ENCODE measurements at places on chromosomes 11 and 22.

DNA sequence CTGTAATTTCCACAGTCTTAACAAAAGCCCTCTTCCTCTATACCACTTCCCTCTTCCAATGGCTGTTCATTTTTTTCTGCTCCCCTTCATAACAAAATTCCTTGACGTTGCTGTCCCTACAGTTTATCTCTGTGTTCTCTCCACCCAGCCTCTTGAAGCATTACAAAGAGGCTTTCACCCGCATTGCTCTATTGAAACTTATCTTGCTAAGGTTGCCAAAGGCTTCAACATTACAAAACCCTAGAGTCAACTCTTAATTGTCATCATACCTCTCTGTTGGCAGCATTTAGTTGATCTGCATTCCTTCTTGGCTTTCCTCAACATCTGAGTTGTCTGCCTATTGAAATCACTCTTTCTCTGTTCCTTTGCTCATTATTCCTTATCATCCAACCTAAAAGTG lies 1055.7 kb downstream of the JRKL start:
- no peak for DNase-seq

- DNase-seq, result no peak
Measured at GRCh38 chr22:24942301-24942700, 4.2 kb downstream of the LHFPL7 start.

DNA sequence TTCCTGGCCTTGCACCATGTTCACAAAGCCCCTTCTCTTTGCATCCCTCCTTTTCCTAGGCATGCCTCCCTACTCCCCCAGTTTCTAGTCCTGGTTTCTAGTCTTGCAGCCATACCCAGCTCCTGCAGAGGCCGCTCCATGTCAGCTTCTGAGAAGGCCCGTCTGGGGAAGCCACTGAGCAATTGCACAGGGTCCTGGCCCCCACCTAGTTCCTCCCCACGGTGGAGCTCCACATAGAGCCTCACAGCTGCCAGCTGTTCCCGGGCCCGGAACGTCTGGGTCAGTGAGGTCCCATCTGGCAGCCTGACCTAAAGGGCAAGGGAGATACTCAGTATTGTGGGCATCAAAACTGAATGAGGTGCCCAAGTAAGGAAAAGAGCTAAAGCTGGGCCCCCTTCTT lies 2.2 kb downstream of the UBXN1 start:
- no peak for DNase-seq

DNA sequence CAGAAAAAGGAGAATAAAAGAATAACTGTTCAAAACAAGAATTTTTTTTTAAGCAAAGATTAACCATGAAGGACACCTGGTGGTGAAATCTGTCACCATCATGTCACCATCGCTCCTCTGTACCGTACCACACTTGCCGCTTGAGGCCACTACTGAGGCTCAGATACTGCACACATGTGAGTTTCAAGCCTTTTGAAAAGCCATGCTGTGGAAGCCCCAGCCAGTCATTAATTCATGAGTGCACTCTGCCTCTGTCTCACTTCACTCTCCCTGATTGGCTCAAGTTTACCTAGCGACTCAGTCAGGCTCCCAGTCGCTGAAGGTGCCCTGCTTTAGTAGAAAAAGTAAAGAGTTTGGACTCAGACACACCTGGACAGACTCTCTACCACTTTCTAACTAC lies 6.6 kb upstream of the MS4A12 start:
- DNase-seq, result no peak

GRCh38 chr11:57436031-57436430 lies 9.1 kb upstream of the SLC43A3 start:
- DNase-seq, result no peak

DNA sequence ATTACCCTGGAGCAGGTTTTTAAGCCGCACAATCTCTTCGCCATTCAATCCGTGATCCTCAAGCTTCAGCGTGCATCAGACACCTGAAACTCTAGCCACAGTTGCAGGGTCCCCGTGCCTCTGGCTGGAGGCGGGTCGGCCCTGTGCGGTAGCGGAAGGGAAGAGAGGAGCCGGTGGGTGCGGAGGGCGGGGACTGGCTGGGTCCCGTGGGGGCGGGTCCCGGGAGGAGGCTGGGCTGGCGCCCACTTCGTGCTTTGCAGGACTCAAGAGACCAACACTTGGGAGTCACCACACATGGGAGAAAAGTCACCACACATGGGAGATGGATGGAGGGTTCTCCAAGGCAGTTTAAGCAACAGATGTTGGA lies 772 bp downstream of the C22orf15 start:
- peak; percentile 26 for DNase-seq

GRCh38 chr11:76657187-76658170 lies 13.1 kb downstream of the LRRC32 start:
- DNase-seq, result no peak

DNA sequence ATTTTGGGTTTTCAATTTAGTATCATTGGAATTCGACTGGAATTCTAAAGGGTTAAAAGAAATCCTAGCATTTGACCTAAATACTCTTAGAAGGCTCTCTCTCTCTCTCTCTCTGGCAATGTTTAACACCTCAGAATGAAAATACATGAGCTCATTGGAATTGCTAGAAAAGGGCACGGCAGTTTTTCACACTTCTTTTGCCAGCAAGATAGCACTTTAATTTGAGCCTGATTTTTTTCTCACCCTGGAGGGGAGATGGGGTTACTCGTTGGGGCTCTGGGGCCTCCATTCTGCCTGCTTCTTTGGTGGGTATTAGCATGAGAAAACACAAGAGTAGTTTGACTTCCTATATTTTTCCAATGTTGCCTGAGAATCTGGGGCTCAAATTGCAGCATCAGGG lies 22.8 kb upstream of the CLMP start:
- DNase-seq, result no peak

DNA sequence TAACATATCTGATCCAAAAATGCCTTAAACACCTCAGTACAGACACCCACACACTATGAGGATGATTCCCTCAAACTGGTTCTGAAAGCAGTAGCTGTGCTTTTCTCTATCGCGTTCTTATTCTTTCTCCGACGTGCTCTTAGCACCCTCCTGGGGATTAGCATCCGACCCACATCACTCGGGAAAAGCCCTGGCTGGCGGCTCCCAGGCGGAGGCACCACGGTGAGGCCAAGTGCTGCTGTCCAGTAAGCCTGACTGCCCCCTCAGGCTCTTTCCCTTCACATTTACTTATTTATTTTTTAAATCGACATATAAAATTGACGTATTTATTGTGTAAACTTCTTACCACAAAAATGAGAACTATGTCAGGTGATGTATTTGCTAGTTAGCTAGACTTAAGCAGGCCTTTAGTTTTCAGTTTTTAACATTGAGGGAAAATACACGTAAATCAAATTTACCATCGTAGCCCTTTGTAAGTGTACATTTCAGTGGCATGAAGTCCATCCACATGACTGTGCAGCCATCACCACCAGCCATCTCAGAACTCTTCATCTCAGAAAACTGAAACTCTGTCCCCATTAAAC lies 19.2 kb downstream of the TBX1 start:
- no peak for DNase-seq

DNA sequence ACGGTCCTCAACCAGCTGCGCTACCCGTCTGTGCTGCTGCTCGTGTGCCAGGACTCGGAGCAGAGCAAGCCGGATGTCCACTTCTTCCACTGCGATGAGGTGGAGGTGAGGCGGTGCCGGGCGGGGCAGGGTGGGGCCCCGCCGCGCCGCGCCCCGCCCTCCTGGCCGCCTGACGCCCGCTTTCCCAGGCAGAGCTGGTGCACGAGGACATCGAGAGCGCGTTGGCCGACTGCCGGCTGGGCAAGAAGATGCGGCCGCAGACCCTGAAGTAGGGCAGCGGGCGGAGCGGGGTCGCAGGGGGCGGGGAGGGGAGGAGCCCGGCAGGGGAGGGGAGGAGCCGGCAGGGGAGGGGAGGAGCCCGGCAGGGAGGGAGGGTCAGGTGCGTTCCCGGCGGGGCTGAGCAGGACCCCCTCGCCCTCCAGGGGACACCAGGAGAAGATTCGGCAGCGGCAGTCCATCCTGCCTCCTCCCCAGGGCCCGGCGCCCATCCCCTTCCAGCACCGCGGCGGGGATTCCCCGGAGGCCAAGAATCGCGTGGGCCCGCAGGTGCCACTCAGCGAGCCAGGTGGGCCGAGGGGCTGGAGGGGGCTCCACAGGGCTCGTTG lies 14.7 kb downstream of the EPS8L2 start:
- peak; percentile 17 for DNase-seq

GRCh38 chr11:126839496-126839895 lies 161.1 kb downstream of the KIRREL3 start:
- DNase-seq, result no peak

DNA sequence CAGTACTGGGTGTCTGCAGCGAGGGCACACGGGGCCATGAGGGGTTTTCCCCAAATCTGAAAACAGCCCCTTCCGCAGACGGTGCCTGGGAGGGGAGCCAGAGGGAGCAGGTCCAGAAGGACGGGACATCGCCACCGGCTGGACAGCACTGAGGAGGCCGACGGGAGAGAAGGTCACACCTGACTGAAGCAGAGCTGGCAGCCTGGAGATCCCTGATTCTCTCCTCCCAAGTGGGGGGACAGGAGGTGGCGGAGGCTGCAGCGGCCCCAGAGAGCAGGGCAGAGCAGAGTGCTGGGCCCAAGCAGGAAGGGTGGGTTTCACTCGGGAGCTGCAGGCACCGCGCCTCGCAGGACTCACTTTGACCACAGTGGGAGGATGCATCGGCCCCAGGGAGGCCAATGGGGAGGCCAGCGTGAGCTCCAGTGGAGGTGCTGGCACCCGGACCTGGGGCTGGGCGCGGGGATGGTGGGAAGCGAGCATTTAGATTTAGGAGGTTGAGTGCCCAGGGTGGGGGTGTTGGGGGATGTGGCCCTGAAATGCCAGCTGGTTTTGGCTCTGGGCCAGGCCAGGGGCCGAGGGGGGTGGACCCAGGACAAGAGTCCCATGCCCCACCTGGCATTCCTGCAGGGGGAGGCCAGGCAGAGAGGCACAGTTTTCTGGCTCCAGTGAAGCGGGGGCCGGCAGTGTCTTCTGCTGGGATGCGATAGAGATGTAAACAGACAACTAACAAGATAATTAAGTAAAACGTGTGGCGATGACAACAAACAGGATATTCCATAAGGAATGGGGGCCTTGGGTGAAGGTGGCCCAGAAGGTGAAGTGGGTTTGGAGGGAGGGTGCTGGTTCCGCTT lies 92.3 kb upstream of the FGF3 start:
- DNase-seq, result no peak

GRCh38 chr11:69644071-69644961 lies 3.4 kb downstream of the CCND1 start:
- DNase-seq, result no peak

DNA sequence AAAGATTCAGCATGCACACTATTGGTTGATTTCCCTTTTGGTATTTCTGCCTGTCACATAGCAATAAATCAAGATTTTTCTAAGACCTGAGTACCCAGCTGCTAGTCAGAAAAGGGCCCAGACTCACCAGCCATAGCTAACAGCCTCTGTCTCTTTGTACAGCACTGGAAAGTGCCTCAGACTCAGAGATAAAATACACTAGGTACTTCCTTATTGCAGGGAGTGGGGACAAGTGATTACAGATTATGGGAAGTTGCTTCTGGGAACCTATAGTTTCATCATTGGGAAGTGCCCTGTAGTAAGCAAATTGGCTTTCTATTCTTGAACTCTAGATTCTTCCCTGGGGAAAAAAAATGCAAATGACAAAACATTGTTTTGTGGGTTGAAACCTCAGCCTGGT lies at the start of gene CASP5:
Gene CASP5 (minus strand): TSS at position 166 of the 400 bp plus-strand sequence. CDS start 32 bp downstream, at position 134.
- DNase-seq, result no peak

GRCh38 chr22:37633089-37633624 lies 6.3 kb upstream of the SH3BP1 start:
- DNase-seq, result peak; percentile 41

DNA sequence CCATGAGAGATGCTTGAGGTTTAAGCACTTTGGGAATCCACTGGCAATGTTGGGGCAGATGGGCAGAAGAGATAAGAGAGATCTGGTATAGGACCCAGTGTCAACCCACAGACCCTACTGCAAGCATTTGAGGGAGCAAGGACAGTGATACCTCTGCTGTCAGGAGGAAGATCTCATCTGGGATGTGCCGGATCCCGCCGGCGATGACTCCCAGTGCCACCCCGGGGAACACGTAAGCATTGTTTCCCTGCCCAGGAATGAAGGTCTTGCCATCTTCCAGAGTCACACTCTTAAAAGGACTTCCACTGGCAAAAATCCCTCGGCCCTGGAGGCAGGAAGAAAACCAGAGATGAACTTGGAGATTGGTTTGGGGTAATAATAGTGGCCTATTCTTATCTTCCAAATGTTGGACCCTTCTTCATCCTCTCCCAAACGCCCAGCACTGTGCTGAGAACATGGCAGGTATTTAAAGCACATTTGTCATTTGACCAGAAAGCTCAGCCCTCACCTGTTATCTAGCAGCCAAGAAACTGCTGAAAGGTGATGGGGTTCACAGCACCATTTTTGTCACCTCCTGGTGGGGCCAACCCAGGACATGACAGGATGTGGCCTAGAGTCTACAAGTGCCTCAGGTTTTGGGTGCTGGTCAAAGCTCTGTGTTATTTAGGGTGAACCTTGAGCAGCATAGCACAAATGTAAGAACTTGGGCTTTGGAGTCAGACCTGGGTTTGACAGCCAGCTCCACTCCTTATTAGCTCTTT lies 71.7 kb downstream of the CCDC81 start:
- DNase-seq, result no peak

DNA sequence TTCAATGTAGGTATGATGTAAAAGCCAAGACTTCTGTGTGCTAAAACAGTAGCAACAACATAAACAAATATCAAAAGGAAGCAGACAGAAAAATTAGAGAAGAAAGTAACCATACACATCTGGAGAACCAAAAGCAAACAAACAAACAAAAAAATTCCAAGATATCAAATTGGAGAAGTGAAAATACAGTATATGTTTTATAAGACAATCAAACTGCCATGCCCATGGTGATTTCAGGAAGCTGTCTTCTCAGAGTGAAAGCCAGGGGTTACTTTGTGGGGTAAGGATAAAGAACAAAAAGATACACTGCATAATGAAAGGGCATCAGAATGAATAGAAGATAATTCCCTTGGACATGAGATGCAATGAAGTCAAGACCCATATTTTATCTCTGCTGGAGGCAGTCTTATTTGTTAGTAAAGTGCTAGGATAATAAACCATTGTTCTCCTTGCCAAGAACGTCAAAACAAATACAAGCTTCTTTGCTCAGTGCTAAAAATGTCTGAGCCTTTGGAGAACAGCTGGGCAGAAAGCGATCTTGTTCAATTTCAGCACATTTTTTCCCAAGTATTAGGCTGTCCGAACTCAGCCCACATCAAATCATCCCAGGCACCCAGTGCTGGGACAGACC lies 38.1 kb upstream of the LDLRAD3 start:
- DNase-seq, result no peak

GRCh38 chr11:65414776-65415498 lies 7.7 kb upstream of the NEAT1 start:
- no peak for DNase-seq

DNA sequence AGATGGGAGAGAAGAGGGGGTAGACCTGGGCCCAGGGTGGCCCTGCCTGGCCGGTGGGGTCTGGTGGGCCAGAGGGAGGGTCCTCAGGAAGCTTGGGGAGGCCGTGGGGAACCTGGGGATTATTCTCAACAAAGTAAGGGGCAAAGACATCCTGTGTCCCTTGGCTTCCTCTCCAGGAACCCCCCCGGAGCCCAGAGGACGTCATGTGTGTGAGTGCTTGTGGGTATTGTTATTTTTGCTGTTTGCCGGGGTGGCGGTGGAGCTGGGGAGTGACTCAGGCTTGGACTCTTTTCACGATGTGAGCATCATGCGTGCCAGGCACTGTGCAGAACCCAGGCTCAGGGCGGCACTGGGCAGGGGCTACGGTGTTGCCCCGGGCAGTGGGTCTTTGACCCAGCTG lies 982 bp upstream of the SHANK3 start:
- no peak for DNase-seq

- peak; percentile 16 for DNase-seq
Measured at GRCh38 chr11:118290923-118291322, 13.6 kb upstream of the CD3E start.

Data from effector memory CD4-positive, alpha-beta T cell (primary cell).